Bronchial epithelial cell (primary cell): ENCODE measurements at places on chromosomes 1 and 21.

DNA sequence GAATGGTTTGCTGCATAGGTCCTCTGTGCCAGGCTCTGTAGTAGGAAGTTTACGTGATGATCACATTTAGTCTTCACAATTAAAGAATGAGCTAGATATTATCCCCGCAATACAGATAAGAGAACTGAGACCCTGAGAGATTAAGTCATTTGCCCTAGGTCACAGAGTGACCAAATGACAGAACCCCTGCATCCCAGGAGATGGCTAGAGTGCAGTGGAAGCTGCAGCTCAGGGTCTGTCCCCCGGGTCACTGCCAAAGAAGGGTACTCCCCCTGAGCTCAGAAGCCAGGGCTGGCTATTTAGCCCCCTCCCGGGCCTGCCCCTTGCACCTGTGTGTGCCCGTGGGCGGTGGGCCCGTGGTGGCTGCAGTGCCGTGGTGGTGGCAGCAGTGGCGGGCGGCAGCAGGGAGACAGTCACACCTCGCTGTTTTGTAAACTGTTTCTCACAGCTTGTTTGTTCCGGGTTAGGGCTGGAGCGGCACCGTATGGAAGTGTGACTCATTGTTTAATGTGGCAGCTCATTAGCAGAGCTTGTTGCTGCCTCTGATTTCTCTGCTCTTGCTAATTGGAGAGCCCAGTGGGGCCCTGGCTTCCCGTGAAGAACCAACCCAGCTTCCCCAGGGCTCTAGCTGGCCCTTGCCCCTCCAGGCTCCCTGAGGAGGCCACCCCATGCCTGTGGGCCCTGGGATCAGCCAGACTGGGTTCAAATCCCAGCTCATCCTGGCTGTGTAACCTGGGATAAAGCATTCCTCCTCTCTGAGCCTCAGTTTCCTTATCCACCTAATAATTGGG, 19.3 kb upstream of the FOXO6 start:
- peak; percentile 78 for DNase-seq

- peak; percentile 54 for DNase-seq
Measured at GRCh38 chr1:156586892-156587477, 4.6 kb upstream of the NAXE start.

DNA sequence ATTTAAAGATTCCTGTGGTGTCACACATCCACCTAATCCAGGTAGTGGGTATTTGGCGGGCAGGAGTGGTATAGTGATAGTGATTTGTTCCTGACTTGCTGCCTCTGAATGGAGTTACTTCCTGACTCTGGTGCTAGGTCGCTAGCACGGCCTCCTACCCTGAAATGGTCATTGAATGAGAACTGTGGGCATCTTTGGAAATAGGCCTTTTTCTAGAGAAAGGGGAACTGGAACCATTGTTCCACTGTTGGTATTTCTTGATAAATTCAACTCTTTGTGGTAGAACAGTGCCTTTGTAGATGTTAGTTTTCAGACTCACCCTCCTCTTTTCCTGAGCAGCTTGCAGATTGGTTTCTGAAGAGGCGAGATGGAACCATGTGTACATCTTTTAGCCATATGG, 1.5 kb downstream of the QSOX1 start:
- DNase-seq: no peak

DNA sequence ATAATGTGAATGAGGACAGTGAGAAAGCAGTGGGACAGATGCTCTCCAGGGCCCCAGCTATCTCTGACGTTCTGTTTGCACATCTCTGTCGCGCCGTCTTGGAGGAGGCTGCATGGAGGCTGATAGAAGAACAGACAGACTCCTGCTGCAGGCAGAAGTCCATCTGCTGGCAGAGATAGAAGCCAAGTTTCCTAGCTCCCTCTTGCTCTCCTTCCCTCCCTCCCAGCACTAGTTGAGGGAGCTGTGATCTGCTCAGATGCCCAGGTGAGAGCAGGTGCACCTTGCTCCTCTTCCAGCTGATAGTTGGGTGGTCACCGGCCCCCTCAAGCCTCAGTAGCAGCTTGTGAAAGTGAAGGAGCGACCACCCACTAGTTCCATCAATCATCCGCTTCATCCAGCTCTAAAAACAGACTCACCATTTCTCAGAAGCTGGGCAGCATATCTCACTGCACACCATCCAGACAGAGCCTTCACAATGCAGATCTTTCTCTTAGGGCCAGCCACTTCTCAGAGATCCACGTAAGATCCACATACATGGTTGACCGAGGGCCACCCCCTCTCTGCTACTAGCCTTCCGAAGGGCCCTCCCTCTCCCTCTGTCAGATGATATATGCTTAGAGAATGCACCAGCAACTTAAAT, 12.9 kb downstream of the LRRN2 start:
- DNase-seq: no peak
